ENCODE measurements at places on chromosomes 1 and 21. TPM values are rescaled to one million over a fixed set of nuclear protein-coding genes. Genes with fewer than 3 reads are reported as not detected.

GRCh38 chr21:37365517-37366481 lies 774 bp upstream of the DYRK1A start:
- DNase-seq: peak; percentile 29

DNA sequence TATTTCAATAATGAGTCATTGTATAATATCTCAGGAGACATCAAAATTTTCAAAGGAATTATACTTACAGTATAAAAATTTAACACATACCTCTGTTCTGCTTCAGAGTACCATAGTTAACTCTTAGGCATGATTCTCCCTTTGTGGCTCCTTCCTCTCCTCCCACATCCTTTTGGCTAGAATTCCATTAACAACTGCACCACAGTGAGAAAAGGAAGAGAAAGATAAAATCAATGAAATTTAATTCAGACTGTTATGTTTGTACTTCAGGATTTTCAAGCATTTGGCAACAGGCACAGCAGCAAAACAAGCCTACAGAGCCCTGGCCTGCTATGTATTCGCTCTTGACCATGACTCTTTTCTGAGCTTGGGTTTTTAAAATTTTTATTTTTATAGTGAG lies 57.2 kb upstream of the SGIP1 start:
- DNase-seq: peak; percentile 53

- DNase-seq: no peak
These were observed 20.2 kb upstream of the MTR start for GRCh38 chr1:236774926-236775325.

DNA sequence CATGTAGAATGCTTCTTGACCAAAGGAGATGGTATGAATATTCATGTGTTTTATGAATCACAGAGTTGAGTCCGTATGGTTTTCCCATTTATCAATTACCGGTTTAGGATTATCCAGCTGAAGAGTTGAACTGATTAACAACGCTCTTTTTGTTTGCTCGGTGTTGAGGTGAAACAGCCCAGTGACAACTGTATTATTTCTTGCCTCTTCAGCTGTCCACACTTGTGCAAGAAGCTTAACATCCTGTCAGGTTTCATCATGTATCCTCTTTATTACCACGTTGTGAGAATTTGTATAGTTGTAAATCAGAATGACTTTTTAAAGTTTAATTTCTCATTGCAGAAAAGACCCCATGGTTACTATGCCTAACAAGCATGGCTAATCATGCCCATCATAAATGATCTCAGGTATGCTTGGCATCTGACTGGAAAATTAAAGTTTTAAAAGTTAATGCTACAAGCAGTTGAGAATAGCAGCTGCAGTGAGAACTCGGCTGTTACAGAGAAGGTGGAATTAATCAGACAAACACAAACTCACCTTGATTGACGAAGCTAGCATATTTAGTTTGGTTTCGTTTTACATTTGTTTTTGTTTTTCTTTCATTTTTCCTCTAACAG lies 563.2 kb upstream of the ADGRL2 start:
- no peak for DNase-seq

- DNase-seq: no peak
These were observed 2.2 kb upstream of the FRRS1 start for GRCh38 chr1:99768524-99769245.

DNA sequence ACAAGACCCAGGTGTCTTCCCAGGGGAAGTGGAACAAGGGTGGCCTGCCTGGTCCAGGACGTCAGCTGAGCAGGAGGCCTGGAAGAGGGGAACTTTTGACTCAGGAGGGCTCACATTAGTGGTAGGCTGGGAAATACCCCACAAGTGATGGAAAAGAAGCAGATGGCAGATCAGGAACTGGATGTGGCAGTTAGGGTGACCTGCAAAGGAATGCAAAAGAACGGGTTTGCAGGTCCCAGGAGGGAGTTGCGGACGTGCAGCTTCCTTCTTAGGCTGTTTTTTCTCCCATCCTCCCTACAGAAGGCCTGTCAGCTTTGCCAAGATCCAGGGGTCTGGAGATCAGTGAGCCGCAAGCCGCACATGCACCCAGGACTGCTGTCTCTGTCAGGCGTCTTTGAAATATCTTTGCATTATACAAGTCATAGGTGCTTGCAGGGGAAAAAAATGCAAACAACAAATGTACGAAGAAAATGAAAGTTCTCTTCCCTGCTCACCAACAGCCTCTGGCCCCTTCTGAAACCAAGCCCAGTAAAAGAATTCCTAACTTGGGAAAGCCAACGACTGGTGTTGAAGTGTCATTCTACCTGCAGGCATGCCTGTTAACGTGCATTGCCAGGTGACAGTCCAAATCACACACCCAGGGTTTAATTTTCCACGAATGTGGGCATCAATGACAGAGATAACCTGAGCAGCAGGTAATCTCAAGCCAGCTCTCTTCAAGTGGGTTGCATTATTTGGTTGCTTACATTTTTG lies 34.4 kb downstream of the NENF start:
- DNase-seq: no peak

DNA sequence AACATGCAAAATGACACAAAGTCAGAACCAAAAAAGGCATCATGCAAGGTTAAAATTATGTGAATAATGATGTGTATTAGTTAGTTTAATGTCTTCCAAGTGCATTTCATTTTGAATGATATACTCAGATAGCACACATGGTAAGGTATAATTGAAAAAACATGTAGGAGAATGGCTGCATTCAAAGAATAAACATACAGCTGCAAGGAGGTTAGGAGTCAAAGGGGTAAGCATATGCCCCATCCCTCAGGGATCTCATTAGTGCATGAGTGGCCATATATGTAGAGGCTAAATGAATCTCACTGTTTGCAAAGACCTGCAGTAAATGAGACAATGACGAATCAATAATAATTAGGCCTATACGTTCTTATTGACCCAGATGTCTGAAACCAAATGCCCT lies 179.7 kb upstream of the HOOK1 start:
- DNase-seq: no peak

- no peak for DNase-seq
These were observed 49.0 kb downstream of the MAGI3 start for GRCh38 chr1:113439277-113439670.

DNA sequence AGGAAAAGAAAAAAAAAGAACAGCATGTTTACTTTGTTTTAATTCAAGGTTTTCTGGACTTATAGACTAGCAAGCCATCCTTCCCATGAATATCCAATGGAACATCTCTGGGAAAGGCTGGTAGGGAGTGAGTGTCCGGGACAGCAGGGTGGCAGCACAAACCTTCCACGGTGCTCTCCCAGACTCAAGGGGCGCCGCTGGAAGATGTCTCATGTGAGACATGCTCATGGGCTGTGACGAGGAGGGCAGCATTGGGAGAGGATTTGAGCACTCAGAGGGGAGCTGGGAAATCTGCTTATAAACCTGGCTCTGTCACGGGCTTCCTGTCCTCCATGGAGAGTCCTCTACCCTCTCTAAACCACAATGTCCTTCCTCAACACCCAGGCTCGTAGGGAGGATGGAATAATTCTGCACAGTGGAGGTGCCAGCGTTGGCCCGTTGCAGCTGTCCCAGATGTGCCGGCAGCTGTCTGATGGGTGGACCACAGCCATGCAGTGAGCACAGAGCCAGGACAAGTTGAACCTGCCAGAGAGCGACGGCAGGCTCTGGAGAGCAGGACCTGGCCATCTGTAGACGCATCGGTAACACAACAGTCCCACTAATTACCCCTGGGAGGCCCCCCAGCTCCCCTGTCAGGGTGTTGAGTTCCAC lies 100.1 kb upstream of the IGSF21 start:
- no peak for DNase-seq

- no peak for DNase-seq
These were observed 61.2 kb downstream of the ST6GALNAC5 start for GRCh38 chr1:76928522-76928921.

- DNase-seq: no peak
These were observed 34.1 kb upstream of the ARHGEF16 start for GRCh38 chr1:3420218-3420951.

DNA sequence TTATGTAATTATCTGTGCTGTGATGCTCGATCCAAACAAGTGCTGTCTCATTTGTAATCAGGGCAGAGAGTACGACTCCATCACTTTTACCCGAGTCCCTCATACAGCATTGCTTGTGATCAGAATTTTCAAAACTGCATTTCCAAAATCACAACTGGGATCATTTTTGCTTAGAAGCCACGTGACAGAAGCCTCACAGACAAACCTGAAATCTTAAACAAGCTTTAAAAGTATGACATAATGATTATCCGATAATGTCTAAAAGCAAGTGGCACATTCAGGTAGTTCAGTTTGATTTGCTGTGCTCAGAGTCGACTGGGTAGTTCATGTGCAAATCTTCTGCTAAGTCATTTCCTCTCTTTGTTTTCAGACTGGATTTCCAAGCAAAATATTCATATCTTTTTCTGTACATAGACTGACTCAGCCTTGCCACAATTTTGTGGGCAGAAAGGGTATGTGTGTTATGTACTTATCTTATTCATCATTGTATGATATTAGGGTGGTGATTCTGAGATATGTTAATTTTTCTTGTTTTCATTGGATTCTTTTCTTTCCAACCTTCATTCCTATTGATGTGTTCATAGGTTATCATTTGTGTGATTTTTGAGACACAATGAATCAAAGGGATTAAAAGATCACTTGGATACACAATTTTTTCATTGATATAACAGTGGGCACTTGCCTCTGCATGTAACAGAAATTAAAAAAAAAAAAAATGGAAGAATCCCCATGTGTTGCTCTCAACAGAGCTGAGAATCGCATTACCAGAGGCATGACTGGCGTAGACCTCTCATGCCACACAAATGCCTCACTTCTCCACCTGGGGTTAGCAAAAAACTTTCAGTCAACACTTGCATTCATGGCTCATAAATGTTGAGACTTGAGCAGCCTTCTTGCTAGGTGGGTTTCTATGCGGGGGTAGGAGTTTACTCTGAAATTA lies 355.7 kb downstream of the LTN1 start:
- DNase-seq: peak; percentile 92

GRCh38 chr1:157113106-157113505 lies 13.5 kb upstream of the ETV3L start:
- no peak for DNase-seq

GRCh38 chr1:22457345-22457744 lies 5.7 kb downstream of the ZBTB40 start:
- DNase-seq: no peak

- DNase-seq: no peak
These were observed 163.9 kb downstream of the GABPA start for GRCh38 chr21:25898671-25899070.

GRCh38 chr1:244296447-244296846 lies 155.3 kb downstream of the ADSS2 start:
- no peak for DNase-seq

DNA sequence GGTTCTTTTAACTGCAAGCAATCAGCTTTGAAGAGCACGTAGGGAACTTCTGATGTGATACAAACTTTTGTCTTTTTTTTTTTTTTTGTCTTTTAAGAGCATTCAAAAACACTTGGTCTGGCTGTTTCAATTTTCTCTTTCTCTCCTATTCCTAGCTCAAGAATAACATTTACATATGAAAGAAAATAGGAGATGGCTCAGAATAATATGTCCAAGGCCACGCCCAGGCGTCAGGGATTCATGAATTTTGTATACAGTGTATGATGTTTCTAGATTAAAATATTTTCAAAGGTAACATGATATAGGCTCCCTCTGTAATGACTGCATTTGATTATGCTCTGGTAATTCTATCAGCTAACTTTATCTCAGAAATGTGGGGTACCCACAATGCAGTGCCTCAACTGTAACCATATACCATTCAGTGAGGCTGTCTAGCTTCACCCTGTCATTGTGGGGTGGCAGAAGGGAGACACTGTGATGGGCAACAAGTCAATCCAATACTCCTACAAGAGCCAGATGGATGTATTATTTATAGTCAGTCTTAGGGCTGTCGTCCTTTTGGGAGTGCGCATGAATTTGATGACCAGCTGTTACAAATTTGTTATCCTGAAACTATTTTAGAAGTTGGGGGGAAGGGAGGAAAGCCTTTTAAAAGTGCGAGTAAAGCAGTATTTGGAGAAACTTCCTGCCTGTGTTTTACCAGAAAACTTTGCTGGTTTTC lies 1.5 kb upstream of the AKNAD1 start:
- no peak for DNase-seq

DNA sequence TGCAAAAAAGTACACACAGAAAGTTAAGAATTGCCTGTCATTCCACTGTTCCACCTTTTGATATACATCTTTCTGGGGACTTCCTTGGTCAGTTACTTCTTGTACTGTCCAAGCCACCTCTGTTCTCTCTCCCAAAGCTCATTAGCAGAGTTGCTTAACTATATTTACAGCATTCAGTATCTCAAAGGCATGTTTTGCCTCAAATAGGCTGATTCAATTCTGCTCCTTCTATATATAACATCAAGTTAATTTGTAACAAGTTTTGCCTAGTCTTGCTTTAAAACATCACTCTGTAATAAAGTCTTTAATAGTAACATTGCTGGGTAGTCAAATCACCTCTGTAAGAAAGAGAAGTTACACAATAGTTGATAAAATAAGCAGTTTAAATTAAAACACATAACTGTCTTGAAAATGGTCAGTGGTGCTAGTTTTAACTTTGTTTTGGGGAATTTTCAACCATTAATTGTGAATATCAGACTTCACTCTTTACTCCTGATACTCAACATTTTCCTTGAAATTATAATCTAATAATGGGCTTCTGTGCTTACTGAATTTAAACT lies 35.7 kb downstream of the EDARADD start:
- no peak for DNase-seq

GRCh38 chr1:214220891-214221290 lies 60.1 kb upstream of the SMYD2 start:
- DNase-seq: no peak

- DNase-seq: no peak
These were observed 79.0 kb downstream of the CD58 start for GRCh38 chr1:116491700-116492357.

- DNase-seq: peak; percentile 60
These were observed 45.8 kb downstream of the MIGA1 start for GRCh38 chr1:77825131-77825709.

DNA sequence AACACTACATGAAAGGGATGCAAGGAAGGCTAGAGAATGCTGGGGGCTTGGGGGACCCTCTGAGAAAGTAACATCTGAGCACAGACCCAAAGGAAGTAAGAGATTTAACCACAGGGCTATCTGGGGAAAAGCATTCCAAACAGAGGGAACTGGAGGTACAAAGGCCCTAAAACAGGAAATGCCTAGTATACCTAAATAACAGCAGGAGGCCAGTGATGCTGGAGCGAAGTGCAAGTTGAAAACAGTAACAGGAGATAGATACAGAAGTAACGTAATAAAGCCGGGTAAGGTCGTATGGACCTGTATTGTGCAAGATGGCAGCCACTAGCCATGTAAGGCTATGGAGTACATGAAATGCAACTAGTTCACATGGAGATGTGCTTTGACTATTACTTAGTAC lies 52.1 kb downstream of the CD34 start:
- no peak for DNase-seq

KLHL17 gene
- total RNA-seq: 14.6 TPM

PIGC gene
- total RNA-seq: 16.5 TPM

CYP4Z1 gene
- total RNA-seq: not detected

LCE1B gene
- not detected for total RNA-seq

ADAM30 gene
- not detected for total RNA-seq

APH1A gene
- 102 TPM for total RNA-seq

CFHR5 gene
- not detected for total RNA-seq

ADAMTS5 gene
- total RNA-seq: 12.1 TPM

ATP1A2 gene
- 0.09 TPM for total RNA-seq

CFHR1 gene
- not detected for total RNA-seq

LRRC38 gene
- not detected for total RNA-seq
